ENCODE measurements at places on chromosomes 3 and 15.

DNA sequence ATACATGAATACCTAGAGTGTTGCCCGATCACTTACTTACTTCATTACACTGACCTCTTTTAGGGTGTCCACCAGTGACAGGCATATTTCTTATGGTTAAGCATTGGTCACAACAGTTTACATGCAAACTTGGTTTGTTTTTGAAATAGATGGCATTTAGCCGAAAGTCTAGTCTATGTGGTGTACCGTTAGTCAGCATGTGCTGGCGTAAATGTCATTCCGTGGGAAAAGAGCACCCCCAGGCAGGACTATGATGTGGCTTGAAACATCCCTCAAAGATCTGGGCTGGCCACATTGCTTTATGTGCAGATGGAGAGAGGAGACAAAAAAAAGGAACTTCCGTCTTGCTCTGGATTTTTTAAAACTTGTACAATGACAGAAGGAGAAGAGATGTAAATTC lies 357.0 kb upstream of the ICE2 start:
- DNase-seq: no peak

DNA sequence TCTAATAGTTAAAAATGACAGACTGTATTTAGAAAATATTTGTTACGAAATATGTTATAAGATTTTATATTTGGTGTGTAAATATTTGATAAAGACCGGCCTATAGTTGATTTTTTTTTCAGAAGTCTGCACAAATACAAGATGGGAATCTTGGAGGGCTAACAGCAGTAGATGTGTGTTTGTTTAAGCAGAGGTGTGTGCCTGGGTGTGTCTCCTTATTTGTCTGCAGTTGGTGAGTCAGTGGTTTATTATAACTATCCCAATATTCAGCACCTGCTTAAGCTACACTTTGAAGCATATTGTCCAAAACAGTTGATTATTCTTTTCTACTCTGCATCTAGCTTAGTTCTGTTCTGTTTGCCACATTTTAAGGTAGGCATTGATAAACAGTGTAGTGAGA lies 12.4 kb downstream of the GLCE start:
- no peak for DNase-seq

GRCh38 chr15:33296856-33297255 lies 13.9 kb upstream of the RYR3 start:
- no peak for DNase-seq

- DNase-seq: no peak
These were observed 14.4 kb downstream of the TMPRSS7 start for GRCh38 chr3:112048911-112049310.

GRCh38 chr3:144989807-144990206 lies 1018.2 kb downstream of the DIPK2A start:
- no peak for DNase-seq
